ENCODE measurements at places on chromosomes 5 and 9.

GRCh38 chr5:3209918-3210317 is 385.7 kb upstream of the IRX1 start:
- no peak for DNase-seq

DNA sequence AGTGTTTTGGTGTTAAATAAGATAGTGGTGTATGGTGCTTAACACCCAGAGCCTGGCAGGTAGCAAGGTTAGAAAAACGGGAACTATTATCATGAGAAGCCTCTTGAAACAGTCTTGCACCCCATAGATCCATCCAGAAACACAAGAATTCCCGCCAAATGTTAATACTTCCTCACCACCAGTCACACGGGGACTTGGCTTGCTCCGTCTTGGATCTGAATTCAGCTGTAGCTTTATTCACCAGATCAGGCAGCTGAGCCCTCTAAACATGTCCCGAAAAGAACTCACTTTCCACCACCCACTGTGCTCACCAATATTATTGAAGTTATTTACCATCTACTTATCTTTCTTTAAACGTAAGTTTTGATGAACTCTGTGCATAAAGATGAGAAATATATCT is 101.6 kb upstream of the PTPN3 start:
- DNase-seq, result no peak

GRCh38 chr5:1730487-1730847 is 69.2 kb downstream of the MRPL36 start:
- DNase-seq, result peak; percentile 2

GRCh38 chr9:121069396-121069795 is 5.4 kb upstream of the CNTRL start:
- DNase-seq, result no peak

DNA sequence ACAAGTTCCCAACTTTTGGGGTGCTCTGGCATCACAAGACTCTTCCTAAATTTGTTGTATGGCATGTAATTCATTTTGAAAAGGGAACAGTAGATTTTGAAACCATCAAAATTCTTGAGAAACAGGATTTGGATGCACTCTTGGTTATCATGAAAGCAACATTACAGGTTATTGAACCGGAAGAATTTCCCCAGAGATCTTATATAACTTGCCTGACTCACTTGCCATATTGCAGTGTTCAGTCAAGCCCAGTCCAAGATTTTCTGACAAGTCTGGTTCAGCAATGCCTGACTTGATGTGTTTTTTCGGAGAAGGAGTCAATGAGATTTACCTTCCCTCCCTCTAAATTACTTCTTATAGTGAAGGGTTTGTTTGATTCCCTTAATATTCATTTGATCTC is 32.0 kb downstream of the SMIM15 start:
- DNase-seq, result no peak

DNA sequence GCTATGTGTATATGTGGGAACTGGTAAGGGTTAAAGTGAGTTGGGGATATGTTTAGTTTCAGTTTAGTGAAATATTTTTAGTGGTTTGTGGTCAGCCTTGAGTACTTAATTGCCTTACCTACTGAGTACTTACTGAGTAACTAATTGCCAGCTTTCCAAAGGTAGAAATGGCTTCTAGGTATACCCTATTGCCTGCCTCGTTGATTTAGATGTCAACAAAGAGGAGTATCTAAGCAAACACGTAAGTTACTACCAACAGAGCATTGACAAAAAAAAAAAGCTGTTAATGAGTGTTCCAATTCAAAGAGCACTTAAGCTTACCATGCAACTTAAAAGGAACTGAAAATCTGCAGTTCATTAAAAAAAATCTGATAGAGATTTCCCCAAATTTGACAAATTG is 8.8 kb downstream of the ATP10B start:
- DNase-seq, result no peak

DNA sequence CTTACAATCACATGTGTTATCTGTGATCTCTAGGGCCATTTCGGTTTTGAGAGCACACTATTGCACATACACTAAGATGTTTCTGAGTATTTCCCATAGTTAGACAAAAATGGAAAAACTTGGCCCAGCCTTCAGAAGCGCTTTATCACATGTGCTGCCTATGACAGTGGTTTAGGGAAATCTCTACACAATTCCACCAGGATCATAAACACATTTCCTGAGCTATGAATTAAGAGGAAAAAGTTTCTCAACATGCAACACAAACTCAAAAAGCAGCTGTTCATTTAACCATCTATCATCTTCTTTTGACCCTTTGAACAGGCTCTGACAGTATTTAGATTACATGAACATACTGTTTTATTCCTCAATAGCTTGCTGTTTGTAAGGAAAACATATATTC is 15.1 kb downstream of the FGF1 start:
- no peak for DNase-seq

- no peak for DNase-seq
These were observed 8.8 kb downstream of the LHFPL2 start for GRCh38 chr5:78639791-78640190.

Data from SK-N-SH (cell line).